IMR-90 (cell line): ENCODE measurements at places on chromosomes 7 and 10. TPM values are rescaled to one million over a fixed set of nuclear protein-coding genes. Genes with fewer than 3 reads are reported as not detected.

Gene STEAP1B
- 13.8 and 21.1 TPM in 2 replicates for total RNA-seq

DNA sequence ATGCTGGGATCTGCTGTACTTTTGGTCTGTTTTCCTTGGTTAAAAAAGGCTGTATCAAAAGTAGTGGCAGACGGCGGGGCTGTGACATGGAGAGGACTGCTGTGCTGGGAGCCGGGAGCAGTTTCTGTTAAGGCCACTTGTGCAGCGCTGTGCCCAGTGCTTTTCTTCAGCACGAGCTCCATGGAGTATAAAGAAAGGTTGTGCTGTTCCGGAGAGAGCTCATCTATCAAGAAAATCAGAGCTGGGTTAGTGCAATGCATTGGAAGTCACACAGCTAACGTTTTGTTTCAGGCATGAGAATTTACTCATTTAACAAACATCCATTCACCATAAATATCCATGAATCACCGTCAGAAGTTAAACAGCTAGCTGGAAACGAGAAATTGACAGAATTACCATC, 62.0 kb downstream of the KIAA1549 start:
- DNase-seq, result peak; percentile 64

DNA sequence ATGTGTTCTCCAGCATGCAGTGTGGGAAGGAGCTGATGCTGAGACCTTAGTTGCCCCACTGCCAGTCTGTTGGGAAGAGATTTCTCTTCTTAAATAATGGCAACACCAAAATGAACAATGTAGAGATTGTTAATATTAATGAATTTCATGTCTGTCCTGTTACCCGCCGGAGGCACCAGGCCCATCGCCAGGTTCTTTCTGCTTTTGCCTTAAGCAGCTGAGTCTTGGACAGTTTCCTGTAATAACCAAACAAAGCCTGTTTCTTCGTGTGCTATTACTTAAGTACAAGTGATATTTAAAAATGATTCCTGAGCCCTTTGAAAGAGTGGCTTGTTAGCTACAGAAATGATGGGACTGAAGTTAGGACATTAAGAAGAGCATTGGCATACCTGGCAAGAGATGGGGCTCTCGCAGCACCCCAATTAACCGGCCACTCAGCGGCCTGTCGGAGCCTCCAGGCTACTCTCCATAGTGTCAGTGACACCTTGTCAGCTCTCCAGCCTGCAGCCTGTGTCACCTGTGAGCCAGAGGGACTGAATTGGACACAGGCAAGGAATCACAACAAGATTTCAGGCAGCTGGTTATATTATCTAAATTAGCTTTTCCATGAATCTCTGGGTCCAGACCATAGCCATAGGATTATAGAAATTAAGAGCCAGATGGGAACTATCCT, 142.0 kb downstream of the CELF2 start:
- DNase-seq, result no peak

DNA sequence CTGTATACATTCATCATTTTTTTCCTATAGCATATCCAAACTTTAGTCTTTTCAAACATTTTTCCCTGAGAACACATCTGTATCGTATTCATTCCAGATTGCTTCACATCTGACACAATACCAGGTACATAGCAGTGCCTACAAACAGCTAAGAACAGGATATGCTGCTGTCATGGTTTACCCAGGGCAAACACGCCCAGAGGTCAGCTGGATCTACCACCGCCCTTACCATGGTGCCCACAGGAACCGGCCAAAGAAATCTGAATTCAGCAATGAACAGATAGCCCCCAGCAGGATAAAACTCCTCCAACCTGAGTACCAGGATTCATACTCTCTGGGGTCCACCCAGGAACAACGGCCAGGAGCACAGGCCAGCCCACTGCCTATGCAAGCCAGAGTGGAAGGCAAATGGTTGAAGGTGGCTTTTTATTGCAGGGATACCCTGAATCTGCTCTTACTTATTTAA, 43.0 kb downstream of the TNS3 start:
- DNase-seq, result no peak

DNA sequence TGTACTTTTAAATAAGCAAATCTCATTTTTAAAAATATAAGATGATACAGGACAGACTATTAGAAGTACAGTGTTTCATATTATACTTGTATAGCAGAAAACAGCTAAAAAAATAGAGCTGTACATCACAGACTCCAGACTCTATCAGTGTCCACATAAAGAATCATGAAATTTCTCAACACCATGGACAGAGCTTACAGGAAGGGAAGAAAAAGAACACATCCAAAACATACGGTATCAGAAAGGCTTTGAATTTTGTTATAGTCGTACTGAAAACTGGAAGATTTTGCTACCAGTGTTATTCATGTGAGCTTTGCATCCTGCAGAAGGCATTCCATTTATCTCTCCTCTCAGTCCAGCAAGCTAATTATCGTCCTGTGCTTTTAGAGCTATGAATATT, 183.2 kb upstream of the PTPRZ1 start:
- DNase-seq, result no peak

DNA sequence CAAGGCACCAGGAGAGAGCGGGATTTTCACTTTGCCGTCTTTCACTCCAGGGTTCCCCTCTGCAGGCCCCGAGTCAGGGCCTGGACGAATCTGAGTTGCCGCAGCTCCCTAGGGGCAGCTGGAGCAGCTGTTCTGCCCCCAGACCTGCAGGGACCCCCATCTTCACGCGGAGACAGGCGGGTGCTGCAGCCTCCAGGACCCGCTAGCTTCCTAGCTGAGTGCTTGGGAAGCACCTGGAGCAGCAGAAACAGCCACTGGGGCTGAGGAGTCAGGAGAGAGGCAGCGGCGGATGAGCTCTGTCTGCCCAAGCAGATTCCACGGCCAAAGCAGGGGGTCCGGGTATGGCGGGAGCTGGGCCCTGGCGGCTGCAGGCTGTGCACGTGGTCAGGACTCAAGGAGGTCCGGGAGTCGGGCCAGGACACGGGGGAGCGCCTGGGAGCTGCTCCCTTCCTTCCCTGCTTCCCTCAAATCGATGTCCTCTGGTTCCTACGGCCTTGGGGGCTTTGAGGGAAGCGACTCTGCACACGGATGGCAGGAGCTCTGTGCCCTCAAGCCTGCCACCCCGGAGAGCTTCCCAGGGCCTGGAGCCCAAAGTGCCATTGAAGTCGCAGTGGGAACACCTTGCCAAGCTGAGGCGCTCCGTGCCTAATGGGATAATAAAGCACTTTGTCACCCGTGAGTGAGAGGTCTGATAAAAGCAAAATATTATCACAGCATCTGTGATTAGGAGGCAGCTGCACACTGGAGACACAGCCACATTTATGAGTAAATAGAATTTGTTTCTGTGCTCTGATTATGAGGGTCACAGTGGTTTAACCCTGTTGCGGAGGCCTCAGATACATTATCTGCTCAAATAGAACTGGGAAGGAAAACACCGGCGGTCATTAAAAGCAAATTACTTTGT, 17.2 kb downstream of the MNX1 start:
- DNase-seq, result no peak

DNA sequence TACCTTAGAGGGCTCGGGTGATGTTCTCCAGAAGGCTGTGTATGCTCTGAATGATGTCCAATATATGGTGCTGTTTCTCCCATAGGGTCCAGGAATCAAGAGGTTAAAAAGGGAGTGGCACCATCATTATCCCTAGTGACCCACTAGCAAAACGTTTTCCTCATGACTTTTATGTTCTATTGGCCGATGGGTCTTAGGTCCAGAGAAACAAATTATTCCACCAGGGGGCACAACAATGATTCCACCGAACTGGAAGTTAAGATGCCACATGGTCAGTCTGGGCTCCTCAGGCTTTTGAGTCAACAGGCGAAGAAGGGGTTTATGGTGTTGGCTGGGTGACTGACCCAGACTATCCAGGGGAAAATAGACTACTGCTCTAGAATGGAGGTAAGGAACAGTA, 256.1 kb downstream of the COBL start:
- no peak for DNase-seq

DNA sequence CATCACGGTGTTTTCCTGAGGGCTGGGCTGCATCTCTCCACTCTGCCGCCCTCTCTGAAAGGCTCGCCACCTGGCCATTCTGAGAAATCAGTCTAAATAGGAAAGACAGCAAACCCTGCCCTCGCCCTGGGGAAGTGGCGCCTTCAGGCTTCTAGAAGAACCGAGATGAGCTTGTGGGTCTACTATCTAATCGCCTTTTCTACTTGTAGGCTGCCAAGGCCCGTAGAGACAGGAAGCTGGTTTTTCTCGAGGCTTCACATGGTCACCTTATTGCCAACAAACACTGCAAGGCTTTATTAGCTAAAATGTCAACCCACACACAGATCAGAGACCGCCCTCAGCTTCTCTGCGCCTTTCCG, 21.4 kb downstream of the LAT2 start:
- no peak for DNase-seq

DNA sequence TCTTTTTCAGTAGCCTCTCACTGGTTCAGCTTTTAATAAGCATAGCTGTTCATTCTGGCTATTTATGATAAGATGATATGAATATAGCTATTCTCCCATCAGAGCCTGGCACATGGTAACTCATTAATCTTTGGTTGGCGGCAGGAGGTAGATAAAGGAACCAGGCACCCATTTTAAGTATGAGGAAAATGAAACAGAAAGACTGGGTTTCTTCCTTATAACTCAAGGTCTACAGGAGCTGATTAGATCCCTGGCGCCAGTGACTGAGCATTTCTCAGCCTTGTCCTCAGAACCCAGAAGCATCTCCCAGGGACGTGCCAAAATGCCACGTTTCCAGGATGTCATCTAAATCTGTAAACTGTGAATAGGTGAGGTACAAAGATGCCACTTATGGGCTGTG, 141.9 kb downstream of the TCF7L2 start:
- no peak for DNase-seq

Gene SYT15B
- total RNA-seq, result 0.54 and 0.56 TPM in 2 replicates

Gene NXPH1
- total RNA-seq, result not detected in 2 replicates

- DNase-seq, result no peak
Observed at GRCh38 chr10:30420266-30420665, 13.7 kb upstream of the MAP3K8 start.

Gene CDK6
- 131 and 195 TPM in 2 replicates for total RNA-seq

DNA sequence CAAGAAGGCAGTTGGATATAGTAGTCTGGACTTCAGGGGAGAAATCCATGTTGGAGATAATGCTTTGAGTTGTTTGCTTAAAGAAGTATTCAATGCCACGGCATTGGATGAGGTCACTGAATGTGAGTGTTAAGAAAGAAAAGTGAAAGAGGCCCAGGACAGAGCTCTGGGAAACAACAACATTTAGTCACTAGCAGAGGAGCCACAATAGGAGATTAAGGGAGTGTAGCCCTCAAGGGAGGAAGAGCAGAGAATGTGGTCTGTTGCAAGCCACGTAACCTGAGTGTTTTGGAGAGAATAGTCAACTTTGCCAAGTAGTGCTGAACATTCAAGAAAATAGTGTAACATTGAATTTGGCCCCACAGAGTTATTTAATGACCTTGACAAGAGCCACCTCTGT, 114.7 kb downstream of the MYO3A start:
- no peak for DNase-seq

Gene ITIH5
- under 0.01 TPM in 2 replicates for total RNA-seq

DNA sequence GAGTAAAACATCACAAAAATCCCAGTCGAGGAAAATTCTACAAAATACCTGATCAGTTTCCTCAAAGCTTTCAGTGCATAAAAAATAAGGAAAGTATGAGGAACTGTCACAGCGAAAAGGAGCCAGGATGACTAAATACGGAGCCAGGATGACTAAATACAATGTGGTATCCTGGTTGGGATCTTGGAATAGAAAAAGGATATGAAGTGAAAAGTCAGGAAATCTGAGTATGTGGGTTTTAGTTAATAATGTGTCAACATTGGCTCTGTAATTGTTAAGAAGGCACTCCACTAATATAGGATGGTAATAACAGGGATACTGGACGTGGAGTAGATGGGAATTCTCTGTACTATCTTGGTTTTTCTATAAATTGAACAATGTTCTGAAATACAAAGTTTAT, 175.5 kb downstream of the SUGCT start:
- peak; percentile 12 for DNase-seq

DNA sequence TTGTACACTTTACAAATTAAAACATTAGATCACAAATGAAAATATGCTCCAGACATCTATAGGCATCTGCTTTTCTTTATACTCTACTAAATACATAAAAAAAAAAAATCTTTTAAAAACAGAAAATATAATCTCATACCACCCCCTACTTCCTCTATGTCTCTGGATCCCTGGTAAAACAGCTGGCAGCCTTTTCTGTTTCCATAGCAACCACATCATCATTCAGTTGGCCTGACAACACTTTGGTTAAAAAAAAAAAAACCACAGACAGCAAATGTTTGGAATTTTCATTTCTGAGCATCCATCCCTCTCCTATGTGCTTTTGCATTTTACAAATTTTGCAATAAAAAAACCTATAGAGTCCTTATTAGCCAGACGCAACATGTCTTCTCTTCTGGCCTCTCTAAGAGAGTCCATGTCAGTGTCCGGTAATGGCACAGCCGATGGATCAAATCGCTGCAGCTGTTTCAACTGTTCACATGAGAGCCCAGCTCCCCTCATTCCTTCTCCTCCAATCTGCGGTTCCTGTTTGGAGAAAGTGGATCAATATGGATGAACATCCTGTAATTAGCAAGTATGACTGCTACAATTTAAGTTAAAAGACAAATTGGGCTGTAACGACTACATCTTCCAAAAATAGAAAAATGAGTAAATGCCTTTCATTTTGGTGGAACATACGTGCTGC, 105.6 kb downstream of the NSUN6 start:
- DNase-seq, result peak; percentile 51

GRCh38 chr7:18541181-18541870, 45.8 kb downstream of the HDAC9 start:
- DNase-seq, result peak; percentile 32

- DNase-seq, result no peak
Observed at GRCh38 chr10:117531371-117532002, 11.1 kb upstream of the EMX2 start.

Gene KLLN
- total RNA-seq, result 0.36 and 0.56 TPM in 2 replicates

- no peak for DNase-seq
Observed at GRCh38 chr10:10256860-10257259, 760.8 kb upstream of the CELF2 start.

Gene GNG11
- total RNA-seq, result 6.1 and 11.1 TPM in 2 replicates

GRCh38 chr7:102934239-102934638, 21.4 kb downstream of the LRRC17 start:
- DNase-seq, result no peak

Gene OPALIN
- total RNA-seq, result not detected in 2 replicates

Gene LRGUK
- under 0.01 TPM in 1 of 2 replicates, not detected in the other for total RNA-seq

Gene ACTR1A
- 126 and 157 TPM in 2 replicates for total RNA-seq

DNA sequence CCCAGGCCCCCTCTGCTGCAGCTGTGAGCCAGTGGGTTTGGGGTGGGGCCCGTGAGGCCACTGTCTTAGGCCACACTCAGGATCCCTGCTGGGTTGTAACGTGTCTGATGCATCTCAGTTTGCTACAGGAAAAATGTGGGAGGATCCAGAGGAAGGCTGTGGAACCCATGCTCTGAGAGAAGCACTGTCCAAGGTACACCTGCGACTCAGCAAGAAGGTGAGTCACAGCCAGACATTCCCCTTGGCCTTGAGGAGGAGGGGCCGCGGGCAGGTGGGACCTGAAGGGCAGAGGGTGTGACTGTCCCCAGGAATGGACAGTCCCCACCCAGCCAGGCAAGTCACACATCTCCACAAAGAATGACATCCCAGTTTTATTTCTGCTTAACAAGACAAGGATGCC, 27.8 kb upstream of the C10orf120 start:
- no peak for DNase-seq

Gene GPNMB
- total RNA-seq, result under 0.01 TPM in 1 of 2 replicates, not detected in the other

- no peak for DNase-seq
Observed at GRCh38 chr10:31399631-31400030, 80.6 kb downstream of the ZEB1 start.

Gene ZP3
- 0.54 and 0.83 TPM in 2 replicates for total RNA-seq
